Colonic mucosa (tissue), 4 donors: ENCODE measurements at places on chromosomes 7 and 10.

DNA sequence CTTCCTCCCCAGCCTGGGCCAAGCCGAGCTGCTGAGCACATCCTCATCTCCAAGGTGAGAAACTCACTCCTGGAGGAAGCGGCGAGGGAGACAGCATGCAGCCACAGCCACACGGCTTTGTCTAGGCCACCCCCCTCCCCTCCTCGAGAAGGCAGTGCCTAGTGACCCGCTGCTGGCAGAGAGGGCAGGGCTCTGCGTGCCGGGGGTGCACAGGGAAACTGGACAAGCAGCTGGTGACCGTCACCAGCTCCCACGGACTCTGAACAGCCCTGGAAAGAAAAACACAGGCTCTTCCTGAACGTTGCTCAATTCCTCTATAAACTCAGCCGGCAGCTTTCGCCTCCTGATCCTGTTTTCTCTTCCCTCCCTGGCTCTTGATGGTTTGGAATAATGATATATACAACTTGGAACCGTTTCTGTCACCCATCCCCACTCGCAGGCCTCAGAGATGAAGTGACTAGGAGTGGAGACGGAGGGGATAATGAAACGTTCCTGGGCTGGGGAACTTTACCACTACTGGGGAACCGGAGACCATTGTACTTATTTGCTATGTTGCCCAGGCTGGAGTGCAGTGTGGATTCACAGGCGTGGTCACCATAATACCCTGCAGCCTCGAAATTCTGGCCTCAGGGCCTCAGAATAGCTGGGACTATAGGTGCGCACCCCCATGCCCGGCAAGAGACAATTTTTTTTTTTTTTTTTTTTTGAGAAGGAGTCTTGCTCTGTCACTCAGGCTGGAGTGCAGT lies 19.3 kb downstream of the PAPOLB start:
- no peak for DNase-seq

GRCh38 chr7:112124061-112124766 lies 82.0 kb downstream of the DOCK4 start:
- DNase-seq = no peak

- no peak for DNase-seq
These were observed 160.7 kb downstream of the DPP6 start for GRCh38 chr7:154212861-154213260.

DNA sequence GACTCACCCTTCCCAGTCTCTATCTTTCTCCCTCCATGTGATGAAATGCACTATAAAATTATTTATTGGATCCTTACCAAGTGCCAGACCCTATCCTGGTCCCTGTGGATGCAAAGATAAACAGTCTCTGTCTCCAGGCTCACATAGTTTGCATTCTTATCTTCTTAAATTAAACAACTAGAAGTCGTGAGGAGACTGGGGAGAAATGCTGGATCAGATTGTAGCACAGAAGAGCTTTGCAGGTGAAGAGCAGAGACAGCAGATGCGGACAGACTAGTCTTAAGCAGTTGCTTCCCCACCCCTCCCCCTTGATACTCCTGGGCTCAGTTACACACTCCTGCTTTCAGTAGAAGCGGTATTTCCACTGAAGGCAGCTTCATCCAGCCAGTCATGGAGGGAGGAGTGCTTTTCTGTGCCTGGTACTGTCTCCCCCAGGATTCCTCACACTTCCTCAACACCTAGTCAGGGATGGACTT lies 20.8 kb upstream of the CDK1 start:
- DNase-seq = no peak

- DNase-seq = no peak
These were observed 79.3 kb downstream of the OAT start for GRCh38 chr10:124339119-124340032.

GRCh38 chr10:29370097-29371092 lies 81.5 kb downstream of the LYZL1 start:
- no peak for DNase-seq

- DNase-seq = no peak
These were observed 5.5 kb upstream of the IRF5 start for GRCh38 chr7:128931965-128932861.

DNA sequence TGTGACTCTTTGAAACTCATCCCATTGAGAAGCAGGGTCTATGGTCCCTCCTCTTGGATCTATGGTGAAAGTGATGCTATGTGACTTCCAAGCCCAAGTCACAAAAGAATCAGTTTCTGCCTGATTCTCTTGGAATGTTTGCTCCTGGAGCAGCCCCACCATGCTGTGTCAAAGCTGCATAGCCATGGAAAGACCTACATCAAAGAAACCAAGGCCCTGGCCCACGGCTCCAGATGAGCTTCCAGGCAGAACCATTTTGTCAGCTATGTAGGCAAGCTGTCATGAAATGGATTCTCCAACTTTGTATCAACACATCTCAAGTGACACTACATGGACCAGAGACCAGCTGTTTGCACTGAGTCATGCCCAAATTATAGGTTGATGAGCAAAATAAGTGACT lies 77.0 kb downstream of the AASS start:
- DNase-seq = no peak

DNA sequence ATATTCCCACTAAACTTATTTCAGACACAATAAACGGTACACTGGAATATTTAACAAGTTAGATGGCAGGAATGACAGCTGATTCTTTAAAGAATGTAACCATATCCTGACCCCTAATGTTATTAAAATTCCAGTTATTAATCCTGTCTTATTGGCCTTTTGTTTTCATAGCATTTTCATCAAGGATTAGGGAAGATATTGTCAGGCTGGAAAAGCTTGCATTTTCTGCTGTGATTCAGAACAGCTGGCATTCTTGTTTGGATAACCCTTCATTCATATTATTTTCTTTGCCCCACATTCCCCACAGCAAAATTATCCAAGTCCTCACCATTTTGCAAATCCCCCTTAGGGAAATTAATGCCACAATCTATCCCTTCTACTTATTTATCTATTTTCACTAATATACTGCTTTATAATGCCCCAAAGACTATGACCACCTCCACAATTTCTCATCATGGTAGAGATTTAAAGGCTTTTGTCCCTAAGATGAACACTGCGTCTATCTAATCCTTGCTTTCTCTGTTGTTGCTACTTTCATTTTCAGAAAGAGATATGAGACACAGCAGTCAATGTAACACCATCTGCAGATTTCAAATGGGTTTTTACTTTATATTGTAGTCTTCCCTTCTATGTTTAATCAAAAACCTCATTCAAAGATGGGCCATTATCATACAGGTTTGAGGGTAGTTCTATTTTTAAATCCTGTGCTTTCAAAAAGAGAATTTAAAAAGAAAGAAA lies 475.1 kb downstream of the PARD3 start:
- DNase-seq = no peak

GRCh38 chr7:147858421-147858820 lies 732.1 kb upstream of the C7orf33 start:
- DNase-seq = no peak

- no peak for DNase-seq
These were observed 11.9 kb downstream of the HECW1 start for GRCh38 chr7:43124388-43124787.

DNA sequence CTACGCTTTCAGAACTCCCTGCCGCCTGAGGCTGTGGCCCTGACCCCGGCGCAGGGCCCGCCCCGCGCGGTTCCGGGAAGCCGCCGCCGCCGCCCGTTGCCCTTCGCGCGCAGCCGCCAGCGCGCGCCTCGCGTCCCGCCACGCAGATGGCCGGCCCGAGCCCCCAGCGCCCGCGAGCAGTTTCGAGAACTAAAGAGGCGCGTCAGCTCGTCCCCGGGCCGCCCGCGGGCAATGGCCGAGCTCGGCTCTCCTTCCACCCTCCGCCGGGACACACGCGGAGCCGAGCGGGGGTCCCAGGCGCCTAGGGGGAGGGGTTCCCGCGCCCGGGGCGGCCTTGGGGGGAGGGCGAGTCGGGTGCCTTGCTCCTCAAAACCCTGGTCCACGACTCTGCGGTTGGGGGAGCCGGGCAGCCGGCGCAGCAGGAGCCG lies 1.8 kb downstream of the HNRNPF start:
- peak; percentile 58 for DNase-seq

GRCh38 chr7:43700646-43701499 lies 28.4 kb downstream of the COA1 start:
- DNase-seq = no peak

- DNase-seq = no peak
These were observed 7.2 kb downstream of the RBM17 start for GRCh38 chr10:6095810-6096570.

GRCh38 chr10:84739641-84740040 lies 411.3 kb downstream of the CCSER2 start:
- no peak for DNase-seq

GRCh38 chr7:7639421-7639820 lies 1.1 kb upstream of the UMAD1 start:
- DNase-seq = no peak

DNA sequence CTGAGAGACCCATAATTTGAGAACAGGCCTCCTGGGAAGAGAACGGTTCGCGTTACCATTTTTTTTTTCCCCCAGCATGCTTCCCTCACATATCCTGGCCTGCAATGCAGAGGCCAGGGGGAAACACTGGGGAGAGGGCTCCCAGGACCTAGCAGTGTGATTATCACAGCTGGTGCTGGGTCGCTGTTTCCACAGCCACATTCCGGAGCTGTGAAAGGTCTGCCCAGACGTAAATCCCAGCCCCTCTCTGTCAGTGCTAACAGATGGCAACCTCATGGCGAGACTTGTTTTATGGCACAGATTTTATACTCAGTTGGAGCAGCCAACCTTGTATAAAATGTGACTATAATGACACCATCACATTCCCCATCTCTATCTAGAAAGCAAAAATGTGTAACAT lies 150.5 kb downstream of the PLXDC2 start:
- DNase-seq = no peak

DNA sequence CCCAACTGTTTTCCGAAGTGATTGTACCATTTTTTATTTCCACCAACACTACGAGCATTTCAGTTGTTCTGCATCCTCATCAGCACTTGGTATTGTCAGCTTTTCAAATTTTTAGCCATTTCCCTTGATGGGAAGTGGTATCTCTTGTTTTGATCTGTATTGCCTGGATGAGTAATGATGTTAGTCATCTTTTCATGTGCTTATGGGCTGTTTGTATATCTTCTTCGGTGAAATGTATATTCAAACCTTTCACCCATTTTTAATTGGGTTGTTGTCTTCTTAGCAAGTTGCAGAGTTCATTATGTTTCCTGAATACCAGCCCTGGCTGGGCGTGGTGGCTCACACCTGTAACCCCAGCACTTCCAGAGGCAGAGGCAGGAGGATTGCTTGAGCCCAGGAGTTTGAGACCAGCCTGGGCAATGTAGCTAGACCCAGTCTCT lies 22.1 kb downstream of the CLIP2 start:
- peak; percentile 45 for DNase-seq

GRCh38 chr10:16966991-16967865 lies 150.0 kb upstream of the RSU1 start:
- DNase-seq = no peak

GRCh38 chr7:80781561-80781979 lies 137.3 kb downstream of the SEMA3C start:
- DNase-seq = no peak

DNA sequence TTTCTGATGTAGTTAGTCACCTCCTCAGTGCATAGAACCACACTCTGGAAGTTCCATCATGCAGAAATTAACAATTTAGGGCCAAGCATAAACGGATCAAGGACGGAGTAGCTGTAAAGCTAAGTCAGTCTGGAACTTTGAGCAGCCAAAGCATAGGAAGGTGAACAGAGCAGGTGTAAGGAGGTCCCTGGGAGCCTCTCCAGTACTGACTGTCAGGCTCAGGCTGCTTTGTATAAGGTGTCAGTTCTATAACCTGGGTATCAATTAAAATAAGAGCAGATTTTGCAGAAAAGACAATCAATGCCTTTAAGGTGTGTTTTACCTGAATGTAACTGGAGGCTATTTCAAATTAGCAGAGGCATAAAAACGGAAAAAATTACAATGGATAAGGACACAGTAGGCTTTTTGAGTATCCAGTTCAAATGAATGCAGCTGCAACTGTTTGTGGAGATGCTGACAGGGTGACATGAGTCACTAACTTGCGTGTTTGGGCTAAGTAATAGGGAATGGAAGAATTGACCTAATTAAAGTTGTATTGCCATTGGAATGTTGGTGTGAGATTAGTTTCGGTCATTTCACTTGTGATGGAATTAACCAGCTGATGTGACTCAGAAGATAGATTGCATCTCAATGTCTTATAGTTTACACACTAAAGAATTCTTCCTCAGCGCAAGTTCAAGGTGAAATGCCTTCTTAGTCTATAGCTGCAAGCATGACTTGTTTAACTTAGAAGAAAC lies 417.9 kb upstream of the CNTNAP2 start:
- no peak for DNase-seq

DNA sequence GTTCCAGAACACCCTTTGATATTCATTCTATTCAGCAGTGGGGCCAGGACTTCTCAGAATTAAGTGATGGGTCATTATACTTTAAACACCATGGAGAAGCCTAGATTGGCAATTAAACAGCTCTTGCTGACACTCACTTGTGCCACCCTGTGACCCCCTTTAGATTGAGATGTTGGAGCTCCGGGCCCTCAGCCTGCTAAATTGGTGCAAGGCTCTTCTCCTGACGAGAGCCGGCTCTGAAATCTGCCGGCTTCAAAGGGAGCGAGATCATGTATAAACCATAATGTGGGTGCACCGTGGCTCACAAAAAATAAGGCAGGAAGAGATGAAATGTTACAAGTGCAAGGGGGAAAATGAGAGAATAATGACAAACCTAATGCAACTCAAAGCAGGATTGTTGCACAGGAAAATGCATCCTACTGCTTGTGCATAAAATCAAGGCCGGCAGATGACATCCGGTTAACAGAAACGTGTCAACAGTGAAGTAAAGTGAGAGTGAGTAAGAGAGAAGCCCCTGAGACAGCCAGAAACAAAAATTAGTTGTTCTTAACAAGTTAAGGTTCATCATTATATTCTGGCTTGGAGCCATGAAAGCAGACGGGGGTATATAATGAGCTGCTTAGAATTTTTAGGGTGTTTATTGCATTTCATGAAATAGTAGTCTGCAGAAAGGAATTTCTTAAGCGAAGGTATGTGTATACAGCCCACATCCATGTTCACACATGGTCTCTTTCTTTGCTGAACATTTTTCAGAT lies 198.2 kb downstream of the TCF7L2 start:
- no peak for DNase-seq

DNA sequence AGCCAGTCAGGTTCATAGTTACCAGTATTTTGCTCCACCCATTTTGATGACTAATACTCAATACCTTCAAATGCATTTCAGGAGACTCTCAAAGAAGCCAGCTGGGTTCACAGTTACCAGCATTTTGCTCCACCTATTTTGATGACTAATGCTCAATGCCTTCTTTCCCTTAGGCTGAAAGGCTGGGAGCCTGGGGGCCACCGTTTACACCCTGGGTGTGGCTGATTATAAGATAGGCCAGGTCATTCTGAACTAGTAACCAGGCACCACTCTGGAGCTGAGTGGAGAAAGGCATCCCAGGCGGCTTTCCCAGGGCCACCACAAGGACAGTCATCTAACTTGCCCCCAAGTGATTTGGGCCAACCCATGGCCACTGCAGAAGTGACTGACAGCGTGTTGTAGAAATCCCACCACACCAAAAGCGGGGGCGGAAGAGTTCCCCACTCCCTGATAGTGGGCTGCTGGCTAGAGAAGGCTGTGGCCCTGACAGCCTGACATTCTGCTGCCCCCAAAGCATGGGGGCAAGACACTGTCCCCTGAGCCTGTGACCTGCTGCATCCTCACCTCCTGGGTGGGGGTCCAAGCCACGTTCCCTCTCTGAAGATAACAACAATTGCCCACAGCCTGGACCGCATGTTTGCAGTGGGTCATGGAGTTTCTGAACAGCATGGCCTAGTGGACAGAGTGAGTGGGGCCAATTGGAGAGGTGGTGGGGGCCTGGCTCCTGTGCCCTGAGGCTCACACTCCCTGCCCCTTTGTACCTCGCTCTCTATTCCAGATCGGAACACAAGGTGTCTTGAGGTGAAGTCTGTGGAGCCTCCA lies 23.0 kb upstream of the ZNF488 start:
- DNase-seq = no peak
